Ovary (tissue), 10 donors: ENCODE measurements at places on chromosomes 11 and 22. TPM values are rescaled to one million over a fixed set of nuclear protein-coding genes. Genes with fewer than 3 reads are reported as not detected.

- peak; percentile 43 for DNase-seq
Observed at GRCh38 chr22:23071230-23072076, 1.1 kb downstream of the GNAZ start.

DNA sequence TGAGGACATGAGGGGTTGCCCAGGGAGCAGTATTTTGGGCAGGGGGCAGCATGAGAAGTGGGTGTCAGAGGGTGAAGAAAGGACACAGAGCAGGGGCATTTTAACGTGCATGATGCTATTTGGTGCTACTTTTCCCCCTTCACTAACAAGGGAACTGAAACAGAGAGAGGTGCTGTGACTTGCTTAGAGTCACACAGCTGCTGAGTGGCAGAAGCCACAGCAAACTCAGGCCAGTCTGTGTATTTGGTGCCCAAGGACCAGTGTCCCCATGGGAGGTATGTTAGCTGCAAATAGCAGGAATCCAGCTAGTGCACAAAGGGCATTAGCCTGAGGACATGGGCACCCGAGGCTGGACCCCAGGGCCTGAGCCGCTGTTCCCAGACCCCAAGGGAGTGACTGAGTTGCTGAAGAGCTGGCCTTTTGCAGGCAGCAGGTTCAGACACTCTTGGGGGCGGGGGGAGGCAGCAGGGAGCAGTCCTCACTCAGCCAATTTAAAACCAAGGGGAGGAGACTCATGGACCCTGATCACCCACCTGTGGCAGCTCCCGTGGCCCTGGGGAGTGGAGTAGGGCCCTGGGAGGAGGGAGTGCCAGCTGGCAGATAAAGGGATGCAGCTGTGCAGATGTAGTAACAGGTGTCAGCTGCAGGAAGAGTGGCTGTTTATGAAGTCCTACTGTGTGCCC, 14.6 kb downstream of the PARVG start:
- peak; percentile 5 for DNase-seq

GRCh38 chr11:11968511-11969280, 39.7 kb downstream of the DKK3 start:
- DNase-seq: no peak

- DNase-seq: no peak
Observed at GRCh38 chr11:17855531-17856290, 121.1 kb downstream of the KCNC1 start.

HARBI1 gene
- 1.4 TPM for total RNA-seq

HIC2 gene
- 7.7 TPM for total RNA-seq

DNA sequence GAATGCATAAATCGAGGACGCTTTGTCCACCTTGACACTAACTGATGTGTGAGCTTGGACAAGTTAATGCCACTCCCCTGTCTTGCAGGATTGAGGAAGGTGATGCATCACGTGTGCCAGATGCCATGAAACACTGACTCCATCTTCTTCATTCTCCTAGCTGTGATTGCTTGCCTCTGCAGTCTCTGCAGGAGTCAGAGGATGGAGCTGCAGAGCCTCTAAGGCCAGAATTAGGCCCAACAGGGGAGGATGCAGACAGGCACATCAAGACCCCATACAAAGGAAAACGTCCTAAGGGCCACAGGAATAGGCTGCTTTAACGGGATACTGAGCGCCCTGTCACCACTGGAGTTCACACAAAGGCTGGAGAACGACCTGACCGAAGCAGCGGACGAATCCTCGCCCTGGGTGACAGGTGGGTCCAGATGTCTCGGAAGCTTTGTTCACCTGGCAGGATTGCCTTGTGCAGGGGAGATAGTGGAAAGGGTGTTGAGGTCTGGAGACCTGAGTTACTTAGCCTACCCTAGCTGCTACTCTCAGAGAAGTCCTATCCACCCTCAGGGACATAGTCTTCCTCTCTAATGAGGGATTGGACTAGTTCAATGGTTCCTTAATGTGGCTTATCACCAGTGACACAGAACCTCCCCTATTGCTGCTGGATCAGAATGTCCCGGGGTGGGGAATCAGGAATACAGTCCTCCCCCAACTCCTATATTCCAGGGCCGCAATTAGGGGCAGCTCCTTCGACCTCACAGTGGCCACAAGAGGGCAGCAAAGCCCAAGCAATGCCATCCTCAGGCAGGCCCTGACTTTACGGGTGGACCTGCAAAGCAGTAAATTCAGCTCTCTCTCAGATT, 32.4 kb downstream of the DBX1 start:
- peak; percentile 68 for DNase-seq
